ENCODE measurements at places on chromosomes 12 and 14.

DNA sequence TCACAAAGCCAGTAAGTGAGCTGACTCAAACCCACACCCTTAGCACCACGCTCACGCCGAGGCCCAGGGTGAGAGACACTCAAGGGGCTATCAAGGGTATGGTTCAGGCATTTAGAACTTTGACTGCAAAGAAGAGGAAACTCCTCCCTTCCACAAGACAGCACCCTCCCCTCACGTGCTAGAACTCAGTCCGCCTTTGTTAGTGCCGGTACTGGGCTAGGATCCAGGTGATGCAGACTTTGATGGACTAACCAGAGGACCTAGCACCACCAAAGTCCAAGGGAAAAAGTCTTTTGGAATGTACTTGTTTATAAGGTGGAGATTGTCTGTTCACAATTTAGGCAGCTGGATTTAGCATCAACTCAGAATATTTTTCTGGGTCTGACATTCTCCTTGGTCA is 33.7 kb downstream of the VWF start:
- no peak for DNase-seq

DNA sequence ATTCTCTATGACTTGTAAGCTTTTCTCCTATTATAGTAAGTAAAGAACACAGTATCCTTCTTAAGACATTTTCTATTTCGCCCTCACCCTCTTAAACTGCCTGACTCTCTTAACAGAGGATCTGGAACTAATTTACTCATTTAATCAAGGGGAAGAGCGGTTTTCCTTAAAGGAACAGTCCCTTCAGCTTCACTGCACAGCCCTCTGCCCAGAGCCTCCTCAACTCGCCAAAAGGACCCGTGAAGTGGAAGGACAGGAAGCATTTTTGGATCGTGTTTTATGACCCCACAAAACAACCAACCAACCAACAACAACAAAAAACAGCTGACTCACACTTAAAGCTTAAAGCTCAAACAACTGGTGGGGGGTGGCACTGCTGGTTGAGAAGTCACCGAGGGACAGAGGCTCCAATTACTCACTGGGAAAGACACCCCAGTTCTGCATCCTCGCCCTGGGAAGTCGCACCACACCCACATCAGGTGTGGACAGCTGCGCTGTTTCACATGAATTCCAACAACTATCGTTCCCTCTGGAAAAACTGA is 35.7 kb downstream of the NID2 start:
- no peak for DNase-seq

GRCh38 chr14:35215110-35215813 is 76.9 kb upstream of the PSMA6 start:
- no peak for DNase-seq

DNA sequence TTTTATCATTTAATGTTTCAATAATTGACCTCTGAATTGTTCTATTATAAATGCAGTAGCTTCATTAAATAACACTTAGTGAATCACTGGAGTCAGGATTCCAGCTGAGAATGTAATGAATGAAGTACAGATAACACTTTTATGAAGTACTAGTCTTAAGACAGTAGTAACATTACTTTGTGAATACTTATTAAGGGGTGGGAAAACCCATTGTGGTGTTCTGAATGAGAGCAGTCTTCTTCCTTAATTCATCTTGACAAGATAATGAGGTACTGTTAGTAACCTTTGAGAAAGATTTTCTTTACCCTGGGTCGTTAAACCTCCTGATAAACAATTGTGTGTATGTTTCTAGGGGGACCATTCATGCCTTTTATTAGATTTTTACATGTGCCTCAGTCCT is 12.7 kb downstream of the NUP107 start:
- no peak for DNase-seq

DNA sequence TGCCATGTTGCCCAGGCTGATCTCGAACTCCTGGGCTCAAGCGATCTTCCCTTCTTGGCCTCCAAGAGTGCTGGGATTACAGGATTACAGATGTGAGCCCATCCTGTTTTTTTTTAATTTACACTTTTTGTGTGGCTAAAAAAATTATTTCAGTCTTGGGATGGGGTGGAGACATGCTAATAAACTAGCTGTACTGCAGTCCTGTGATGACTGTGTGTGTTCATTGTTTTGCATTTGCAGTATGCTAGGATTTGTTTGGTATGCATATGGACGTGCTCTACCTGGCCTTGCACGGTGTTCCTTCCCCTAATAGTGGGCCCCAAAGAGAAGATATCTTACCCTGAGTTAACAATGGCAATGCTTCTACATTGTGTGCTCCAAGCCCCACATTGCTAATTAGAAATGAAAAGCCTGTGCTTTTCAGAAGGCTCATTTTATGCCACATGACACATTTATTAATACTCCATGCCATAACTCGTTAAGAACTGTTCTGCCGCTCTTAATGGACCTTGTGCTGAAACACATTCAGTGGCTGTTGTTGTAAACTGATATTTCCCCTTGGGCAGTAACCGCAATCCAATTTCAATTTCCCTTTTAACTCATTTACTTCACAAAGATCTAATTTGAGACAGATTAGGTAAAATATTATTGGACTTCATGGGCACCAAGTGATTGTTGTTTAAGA is 86.4 kb downstream of the SCN8A start:
- no peak for DNase-seq

DNA sequence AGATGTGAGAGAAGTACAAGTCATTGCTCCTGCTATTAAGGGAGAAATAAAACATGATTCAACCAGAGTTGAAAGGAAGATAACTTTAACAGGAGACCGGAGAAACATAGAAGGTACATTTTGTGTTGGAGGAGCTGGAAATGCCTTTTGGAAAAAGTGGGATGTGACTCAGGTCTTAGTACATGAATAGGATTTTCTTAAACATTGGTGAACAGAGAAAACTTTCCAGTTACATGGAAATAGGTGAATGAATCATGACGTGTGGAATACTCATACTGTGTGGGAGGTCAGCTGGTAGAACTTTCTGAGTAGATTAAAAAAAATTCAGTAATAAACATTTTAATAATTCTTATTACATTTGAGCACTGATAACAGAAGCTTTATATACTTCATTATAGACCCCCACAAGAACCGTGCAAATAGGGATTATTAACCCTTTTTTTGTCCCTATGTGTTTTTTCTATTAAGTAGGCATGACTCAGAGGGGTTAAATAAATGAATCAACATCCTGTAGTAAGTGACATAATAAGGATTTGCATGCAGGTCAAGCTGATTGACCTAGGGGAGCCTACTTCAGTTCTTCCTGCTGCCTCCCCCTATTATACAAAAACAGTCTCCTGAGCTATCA is 710.5 kb downstream of the NOVA1 start:
- DNase-seq = no peak

All from SK-N-MC (cell line).